ENCODE measurements at places on chromosomes 16 and 17.

GRCh38 chr17:12548558-12548957 lies 117.1 kb upstream of the MYOCD start:
- DNase-seq = no peak

DNA sequence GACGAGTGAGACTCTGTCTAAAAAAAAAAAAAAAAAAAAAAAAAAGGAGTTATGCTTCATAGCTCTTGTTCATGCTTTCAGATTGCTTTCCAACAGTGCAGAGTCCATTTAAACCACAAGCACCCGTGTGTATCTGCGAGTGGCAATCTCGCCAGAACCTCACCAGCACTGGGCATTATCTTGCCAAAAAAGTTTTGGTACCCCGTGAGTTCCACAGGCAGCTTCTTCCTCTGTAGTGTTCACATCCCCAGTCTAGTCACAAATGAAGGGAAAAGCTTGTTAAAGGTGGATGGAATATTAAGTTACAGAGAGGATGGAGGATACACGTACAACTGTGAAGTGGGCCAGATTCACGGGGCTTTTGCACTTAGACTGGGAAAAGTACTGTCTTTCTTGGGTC lies 33.5 kb downstream of the WSB1 start:
- no peak for DNase-seq

GRCh38 chr16:70689970-70690891 lies 4.4 kb upstream of the MTSS2 start:
- no peak for DNase-seq

- no peak for DNase-seq
Measured at GRCh38 chr17:7881276-7882054, 7.1 kb upstream of the CHD3 start.

GRCh38 chr17:73693071-73693470 lies 48.8 kb upstream of the SDK2 start:
- no peak for DNase-seq

DNA sequence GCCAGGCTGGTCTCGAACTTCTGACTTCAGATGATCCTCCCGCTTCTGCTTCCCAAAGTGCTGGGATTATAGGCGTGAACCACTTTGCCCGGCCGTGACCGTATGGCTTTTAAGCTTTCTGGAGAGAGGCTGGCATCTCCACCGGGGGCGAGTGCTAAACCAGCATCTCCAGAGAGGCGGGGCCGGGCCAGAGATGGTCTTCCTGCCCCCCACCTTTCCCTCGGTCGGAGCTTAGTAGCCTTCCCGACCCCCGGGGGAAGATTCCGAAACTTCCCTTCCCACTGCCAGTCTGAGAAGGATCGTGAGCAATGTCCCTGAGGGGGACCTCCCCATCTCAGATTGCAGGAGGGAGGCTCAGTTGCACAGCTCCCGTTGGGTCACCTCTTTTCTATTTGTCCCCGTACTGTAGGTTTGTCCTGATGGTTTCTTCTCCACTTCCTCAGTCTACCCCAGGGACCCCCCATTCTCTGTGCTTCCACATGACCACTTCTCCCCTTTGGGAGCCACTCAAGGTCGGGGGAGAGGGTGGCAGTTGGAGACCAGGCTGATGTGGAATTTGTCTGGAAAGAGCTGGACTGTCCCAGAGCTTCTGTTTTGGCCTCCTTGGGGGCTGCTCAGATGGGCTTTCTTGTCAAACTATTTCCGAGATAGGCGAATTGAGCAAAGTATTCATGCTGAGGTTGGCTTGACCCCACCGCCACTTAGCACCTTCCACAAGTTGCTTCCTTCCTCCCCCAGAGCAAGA lies 18.2 kb downstream of the IGF2BP1 start:
- DNase-seq = no peak

- peak; percentile 75 for DNase-seq
Measured at GRCh38 chr16:87550495-87550961, 51.8 kb upstream of the JPH3 start.

GRCh38 chr16:85673529-85674417 lies 15.0 kb downstream of the GINS2 start:
- no peak for DNase-seq

- no peak for DNase-seq
Measured at GRCh38 chr17:14792746-14793145, 472.4 kb downstream of the PMP22 start.

DNA sequence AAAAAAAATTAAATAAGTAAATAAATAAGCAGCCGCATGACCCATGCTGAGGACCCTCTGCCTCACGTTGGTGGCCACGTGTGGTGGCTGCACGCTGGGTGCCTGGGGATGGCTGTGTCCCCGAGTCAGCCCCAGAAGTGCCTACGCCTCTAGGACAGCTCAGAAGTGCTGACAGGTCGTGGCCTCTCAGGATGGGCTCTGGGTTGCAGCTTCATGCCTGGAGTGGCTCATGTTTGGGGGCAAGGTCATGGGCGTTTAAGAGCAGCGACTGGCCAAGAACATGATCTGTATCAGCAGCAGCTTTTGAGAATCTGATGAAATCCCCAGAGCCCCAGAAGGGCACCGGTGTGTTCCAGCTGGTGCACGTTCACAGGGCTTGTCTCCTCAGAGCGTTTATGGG lies 26.8 kb upstream of the CAPN15 start:
- no peak for DNase-seq

GRCh38 chr16:17420816-17421215 lies 49.9 kb downstream of the XYLT1 start:
- DNase-seq = no peak

GRCh38 chr17:81381632-81382577 lies 13.4 kb upstream of the BAHCC1 start:
- DNase-seq = no peak
